ENCODE measurements at places on chromosomes 13 and 19. TPM values are rescaled to one million over a fixed set of nuclear protein-coding genes. Genes with fewer than 3 reads are reported as not detected.
A peak's percentile ranks its signal among the peaks of the same experiment; 100 is the strongest.

Gene CEACAM20
- not detected for total RNA-seq

Gene ZNF416
- 4.5 TPM for total RNA-seq

Gene IGSF23
- total RNA-seq, result not detected

Gene SERTAD3
- total RNA-seq, result 12.3 TPM

Gene BLOC1S3
- total RNA-seq, result 4.2 TPM

Gene RNF17
- not detected for total RNA-seq

Gene ZNF665
- total RNA-seq, result not detected

Gene OLFM2
- 1.0 TPM for total RNA-seq

Gene PRR22
- 1.3 TPM for total RNA-seq

Gene AMER2
- not detected for total RNA-seq

Gene NCAN
- total RNA-seq, result 0.05 TPM

Gene ZNF491
- total RNA-seq, result not detected

GRCh38 chr19:3669947-3670795, 30.1 kb downstream of the PIP5K1C start:
- DNase-seq, result peak; percentile 86

GRCh38 chr13:55230570-55230908, 1910.2 kb upstream of the PRR20A start:
- no peak for DNase-seq

DNA sequence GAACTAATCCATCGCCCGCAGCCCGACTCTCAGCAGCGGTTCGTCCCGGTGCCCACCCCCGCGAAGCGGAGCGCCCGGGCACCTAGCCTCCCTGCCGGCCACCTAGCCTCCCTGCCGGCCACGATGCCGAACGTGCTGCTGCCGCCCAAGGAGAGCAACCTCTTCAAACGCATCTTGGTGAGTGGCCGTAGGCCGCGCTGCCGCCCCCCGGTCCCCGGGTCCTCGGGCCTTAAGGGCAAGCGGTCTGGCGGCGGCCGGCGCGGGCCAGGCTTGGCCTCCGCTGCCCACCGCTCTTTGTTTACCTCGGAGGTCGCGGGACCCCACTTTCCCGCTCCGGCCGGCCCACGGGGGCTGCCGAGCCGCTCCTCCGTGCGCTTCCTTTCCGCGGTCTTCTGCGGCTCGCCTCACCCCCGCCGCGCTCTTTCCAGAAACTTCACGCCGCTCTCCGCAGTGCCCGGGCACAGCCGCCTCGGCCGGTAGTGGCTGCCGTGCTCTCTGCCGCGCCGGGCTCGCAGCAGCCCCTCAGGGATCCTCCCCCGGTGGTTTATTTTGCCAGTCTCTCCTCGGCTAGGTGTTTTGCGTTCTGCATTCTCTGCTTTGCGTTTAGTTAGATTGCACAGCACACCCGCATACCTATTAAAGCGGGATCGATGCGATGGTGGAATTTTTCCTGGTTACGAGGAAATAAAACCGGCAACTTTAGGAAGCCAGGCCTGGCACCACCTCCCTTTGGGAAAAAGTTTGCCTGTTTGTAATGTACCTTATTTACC, 524 bp downstream of the NAA16 start:
- no peak for DNase-seq

DNA sequence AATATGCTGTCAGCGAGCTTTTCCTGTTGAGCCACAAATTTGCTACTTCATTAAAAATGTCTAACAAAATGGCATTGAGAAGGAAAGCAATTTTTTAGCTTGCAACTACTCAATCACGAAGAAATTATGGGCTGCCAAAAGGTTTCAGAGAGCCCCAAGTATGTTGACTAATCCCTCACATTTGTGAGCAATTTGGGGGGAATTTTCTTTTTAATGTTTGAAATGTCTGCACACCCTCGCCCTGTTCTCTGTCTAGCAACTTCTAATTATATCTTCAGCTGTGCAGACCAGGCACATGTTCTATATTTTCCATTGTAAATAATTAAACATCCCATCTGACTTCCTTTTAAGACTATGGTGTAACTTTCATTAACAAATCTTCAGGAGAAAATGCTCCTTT, 192.9 kb downstream of the DCT start:
- no peak for DNase-seq

- no peak for DNase-seq
Observed at GRCh38 chr19:43634506-43634871, 5.2 kb downstream of the CADM4 start.

DNA sequence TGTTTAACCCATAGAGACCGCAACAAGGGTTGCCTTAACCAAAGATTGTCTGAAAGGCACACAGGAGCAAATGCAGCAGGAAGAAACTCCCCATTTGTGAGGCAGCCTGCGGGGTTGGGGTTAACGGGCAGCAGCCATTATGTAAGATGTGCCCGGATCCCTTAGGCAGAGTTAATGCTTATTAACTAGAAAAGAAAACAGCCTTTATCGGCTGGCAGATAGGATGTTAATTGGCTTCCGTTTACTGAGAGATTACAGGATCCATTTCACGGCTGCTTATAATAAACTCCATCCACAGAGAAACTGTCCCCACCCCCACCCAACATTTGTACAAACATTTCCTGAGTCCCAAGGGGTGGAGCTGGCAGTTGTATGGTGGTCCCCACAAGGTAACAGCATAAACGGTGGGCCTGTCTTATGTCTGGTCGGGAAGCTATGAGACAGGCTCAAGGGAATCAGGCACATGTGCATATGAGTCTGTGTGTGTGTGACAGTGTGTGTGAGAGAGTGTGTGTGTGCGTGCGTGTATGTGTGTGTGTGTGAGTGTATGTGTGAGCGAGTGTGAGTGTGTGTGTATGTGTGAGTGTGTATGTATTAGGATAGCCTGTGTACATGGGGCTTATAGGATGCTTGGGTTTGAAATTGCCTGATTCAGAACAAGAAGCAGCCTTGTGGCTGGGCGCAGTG, 10.5 kb downstream of the SLC25A42 start:
- no peak for DNase-seq

GRCh38 chr13:99269627-99270241, 11.6 kb upstream of the GPR18 start:
- DNase-seq, result peak; percentile 32

DNA sequence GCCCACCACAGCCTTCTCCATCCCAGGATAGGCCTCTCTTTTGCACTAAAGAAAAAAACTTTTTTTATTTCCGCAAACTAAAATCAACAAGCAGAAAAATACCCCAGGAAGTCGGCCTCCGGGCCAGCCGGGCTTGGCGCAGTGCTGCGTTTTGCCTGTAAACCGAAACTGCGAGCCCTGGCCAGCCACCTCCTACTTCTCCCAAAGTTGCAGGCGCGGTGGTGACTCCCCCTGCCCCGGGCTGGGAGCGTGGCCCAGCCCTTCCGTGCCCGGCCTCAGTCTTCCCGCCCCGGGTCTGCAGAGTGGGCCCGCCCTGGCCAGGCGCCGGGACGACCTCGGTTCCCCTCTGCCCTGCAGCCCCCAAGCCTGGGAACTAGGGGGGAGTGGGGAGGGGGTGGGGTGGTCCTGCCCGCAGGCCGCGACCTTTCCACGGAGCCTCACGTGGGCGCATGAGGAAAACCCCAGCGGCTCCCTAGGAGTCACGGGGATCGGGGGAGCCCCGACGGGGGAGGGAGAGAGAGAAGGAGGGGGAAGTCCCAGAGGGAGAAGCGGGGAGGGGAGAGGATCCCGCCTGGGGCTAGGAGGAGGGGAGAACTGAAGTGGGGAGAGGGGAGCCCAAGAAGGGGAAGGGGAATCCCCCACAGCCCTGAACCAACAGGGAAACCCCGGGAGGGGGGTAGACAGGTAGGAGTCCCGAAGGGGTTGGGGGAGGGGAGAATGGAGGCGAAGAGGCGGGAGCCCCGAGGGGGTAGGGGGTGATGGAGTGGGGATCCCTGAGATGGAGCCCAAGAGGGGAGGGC, 3.0 kb downstream of the GADD45B start:
- no peak for DNase-seq

- DNase-seq, result no peak
Observed at GRCh38 chr19:54609356-54609791, 15.9 kb downstream of the LILRA1 start.

- DNase-seq, result no peak
Observed at GRCh38 chr13:39943711-39944110, 288.2 kb downstream of the COG6 start.

GRCh38 chr13:99572131-99572530, 70.9 kb downstream of the TM9SF2 start:
- DNase-seq, result no peak

GRCh38 chr13:114222461-114222968, 12.2 kb upstream of the CDC16 start:
- DNase-seq, result peak; percentile 49

- DNase-seq, result no peak
Observed at GRCh38 chr19:44303320-44303719, 1.5 kb downstream of the ZNF235 start.

GRCh38 chr19:48926909-48927308, 6.6 kb upstream of the DHDH start:
- DNase-seq, result no peak

DNA sequence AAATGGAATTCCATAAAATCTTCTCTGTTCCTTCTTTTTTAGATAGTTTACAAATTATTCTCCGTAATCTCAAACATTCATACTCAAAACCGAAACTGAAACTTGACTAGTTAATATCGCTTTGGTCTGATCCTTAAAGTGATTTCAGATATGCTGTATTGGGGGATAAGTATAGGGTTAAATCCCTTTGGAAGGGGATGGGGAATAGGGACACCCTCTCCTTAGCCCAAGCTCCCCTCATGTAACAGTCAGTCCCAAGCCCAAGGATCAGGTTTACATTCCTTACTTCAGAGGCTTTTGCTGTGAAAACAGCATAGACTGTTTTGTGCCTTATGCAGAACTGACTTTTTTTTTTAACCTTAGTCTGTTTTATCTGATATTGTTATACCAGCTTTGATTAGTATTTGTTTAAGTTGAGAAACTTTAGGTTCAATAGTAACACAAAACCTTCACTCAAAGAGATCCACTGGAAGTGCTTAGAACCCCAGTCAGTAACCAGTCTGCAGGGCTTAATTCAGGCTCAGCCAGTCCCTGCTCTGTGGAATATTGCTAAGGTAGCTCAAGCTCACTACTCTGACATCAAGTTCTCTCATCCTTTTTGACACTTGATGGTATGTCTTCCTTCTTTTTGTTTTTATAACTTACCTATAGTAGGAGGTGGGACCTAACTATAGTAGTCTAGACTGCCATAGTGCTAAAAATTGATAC, 10.5 kb downstream of the CDADC1 start:
- DNase-seq, result no peak

All from NCI-H460 (cell line).